Sigmoid colon (tissue), 7 donors: ENCODE measurements at places on chromosomes 2 and 18. TPM values are rescaled to one million over a fixed set of nuclear protein-coding genes. Genes with fewer than 3 reads are reported as not detected.

DNA sequence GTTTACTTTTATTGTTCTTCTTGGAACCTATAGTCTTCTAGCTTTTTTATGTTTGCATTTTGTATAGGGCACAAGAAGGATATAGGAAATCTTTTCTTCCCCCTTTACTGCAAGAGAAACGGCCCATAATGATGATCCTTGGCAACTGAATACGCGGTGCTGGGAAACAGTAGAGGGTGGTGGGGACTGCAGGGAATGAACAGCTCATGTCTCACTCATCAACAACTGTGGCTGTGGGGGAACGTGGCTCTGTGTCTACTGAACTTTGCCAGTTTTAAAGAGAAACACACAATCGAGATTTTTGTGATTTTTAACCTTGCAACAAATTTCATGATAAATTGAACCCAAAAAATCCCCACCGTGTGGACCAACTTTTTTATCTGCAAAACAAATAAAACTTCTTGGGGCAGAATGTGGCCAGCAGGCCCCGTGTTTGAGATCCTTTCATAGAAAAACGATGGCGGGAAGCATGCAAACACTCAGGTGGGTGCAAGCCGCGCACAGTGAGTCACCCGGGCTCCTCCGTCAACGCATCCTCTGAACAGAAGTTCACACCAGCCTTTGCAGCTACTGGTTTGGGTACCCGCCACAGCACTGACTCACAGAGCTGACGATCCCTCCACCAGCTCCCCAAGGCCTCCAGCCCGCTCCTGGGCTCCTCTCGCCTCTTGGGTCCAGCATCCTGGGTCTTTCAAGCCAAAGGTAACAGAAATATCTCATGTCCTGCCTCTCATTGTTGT is 149.3 kb downstream of the COL6A3 start:
- peak; percentile 63 for DNase-seq
- H3K36me3 ChIP-seq: no peaks in the 10 kb centered on the region
- H3K27me3 ChIP-seq: no peaks in the 10 kb centered on the region
- peaks cover 9% of the 10 kb centered on the region for H3K4me1 ChIP-seq
- no peak overlapping the region for H3K4me3 ChIP-seq

- no peak overlapping the region for H3K4me3 ChIP-seq
- no peak for DNase-seq
- H3K27ac ChIP-seq: no peak overlapping the region
- no peaks in the 10 kb centered on the region for H3K27me3 ChIP-seq
- no peaks in the 10 kb centered on the region for H3K4me1 ChIP-seq
Observed at GRCh38 chr2:238561230-238561629, 134.5 kb downstream of the ASB1 start.

- no peaks in the 10 kb centered on the region for H3K36me3 ChIP-seq
- no peak for DNase-seq
- no peak overlapping the region for H3K4me3 ChIP-seq
- H3K4me1 ChIP-seq: peaks cover 100% of the 10 kb centered on the region
Observed at GRCh38 chr2:60535685-60536312, 17.7 kb downstream of the BCL11A start.

- H3K27me3 ChIP-seq: no peaks in the 10 kb centered on the region
- no peak overlapping the region for H3K4me3 ChIP-seq
- no peak overlapping the region for H3K27ac ChIP-seq
- H3K4me1 ChIP-seq: no peaks in the 10 kb centered on the region
- H3K36me3 ChIP-seq: no peaks in the 10 kb centered on the region
Observed at GRCh38 chr2:144256996-144257707, 262.8 kb downstream of the ZEB2 start.

Gene IL36G
- not detected for total RNA-seq

Gene AQP12B
- not detected for total RNA-seq

Gene C2orf72
- total RNA-seq: not detected

GRCh38 chr18:59428018-59428417 is 69.0 kb upstream of the LMAN1 start:
- no peak overlapping the region for H3K27ac ChIP-seq
- no peak overlapping the region for H3K4me3 ChIP-seq
- no peaks in the 10 kb centered on the region for H3K4me1 ChIP-seq
- no peak for DNase-seq

DNA sequence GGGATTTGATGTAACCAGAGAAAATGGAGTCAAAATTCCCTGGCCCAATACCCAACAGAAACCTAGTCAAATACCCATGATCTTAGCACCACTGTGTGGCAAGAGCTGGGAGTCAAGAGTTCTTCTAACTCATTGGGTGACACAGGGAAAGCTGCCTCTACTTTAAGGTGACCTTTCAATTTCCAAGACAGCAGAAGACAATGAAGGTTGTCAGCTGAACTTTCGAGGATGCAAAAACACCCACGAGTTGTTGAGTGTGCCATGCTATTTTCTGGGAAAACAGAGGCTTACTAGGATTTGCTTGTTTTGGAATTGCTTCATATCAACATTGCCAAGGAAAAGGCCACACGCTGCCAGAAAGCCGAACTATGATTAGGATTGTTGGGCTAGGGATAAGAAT is 61.6 kb upstream of the CYRIA start:
- H3K27me3 ChIP-seq: no peaks in the 10 kb centered on the region
- DNase-seq: no peak
- no peak overlapping the region for H3K4me3 ChIP-seq
- no peaks in the 10 kb centered on the region for H3K4me1 ChIP-seq

- H3K27ac ChIP-seq: no peak overlapping the region
- no peaks in the 10 kb centered on the region for H3K27me3 ChIP-seq
- H3K36me3 ChIP-seq: no peaks in the 10 kb centered on the region
- DNase-seq: no peak
Observed at GRCh38 chr2:179686718-179687342, 174.6 kb downstream of the ZNF385B start.

- H3K36me3 ChIP-seq: no peaks in the 10 kb centered on the region
- H3K4me1 ChIP-seq: no peaks in the 10 kb centered on the region
- H3K4me3 ChIP-seq: no peak overlapping the region
- no peaks in the 10 kb centered on the region for H3K27me3 ChIP-seq
- DNase-seq: no peak
Observed at GRCh38 chr2:42639340-42640077, 71.1 kb downstream of the MTA3 start.

DNA sequence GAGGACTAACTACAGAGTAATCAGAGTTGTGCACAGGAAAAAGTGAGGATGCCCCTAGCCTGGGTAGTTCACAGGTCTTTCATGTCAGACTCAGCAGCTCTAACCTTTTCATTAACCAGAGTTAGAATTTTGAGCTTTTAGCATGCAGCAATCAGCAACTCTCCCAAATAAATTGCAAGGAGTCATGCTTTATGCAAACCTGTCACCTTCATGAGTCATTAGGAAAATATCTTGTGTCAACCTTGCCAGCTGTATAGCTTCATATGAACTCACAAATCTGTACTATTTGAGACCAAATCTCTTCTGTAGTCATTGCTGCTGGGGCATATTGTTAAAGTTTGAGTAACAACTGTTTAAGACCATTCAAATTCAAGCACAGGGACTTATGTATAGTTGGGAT is 382.3 kb upstream of the NT5C1B start:
- no peak overlapping the region for H3K4me3 ChIP-seq
- no peaks in the 10 kb centered on the region for H3K27me3 ChIP-seq
- no peak for DNase-seq
- H3K36me3 ChIP-seq: no peaks in the 10 kb centered on the region

GRCh38 chr2:238861013-238861730 is 13.3 kb downstream of the TWIST2 start:
- H3K4me3 ChIP-seq: no peak overlapping the region
- no peaks in the 10 kb centered on the region for H3K27me3 ChIP-seq
- H3K27ac ChIP-seq: peak overlapping the region; percentile 1
- DNase-seq: no peak
- H3K4me1 ChIP-seq: peaks cover 60% of the 10 kb centered on the region
- H3K36me3 ChIP-seq: no peaks in the 10 kb centered on the region

- H3K4me1 ChIP-seq: no peaks in the 10 kb centered on the region
- H3K36me3 ChIP-seq: no peaks in the 10 kb centered on the region
- no peak overlapping the region for H3K4me3 ChIP-seq
- H3K27ac ChIP-seq: no peak overlapping the region
- no peaks in the 10 kb centered on the region for H3K27me3 ChIP-seq
Observed at GRCh38 chr18:76602191-76602590, 107.1 kb upstream of the ZNF516 start.

DNA sequence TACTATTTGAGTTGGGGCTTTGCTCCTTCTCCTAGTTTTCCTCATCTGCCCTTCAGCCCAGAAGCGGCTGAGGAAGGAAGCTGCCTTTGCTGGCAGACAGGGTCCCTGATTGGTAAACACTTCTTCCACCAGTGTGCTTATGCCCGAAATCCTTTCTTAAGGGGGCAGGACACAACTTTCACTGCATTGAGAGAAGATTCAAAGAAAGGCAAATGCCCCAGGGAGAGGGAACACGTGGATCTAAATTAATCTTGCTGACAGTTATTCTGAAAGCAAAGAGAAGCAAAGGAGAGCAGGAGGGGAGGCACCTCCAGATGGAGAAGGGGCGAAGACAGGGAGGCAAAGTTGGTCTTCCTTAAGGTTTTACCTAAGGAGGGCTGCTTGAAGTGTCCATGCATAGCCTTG is 92.1 kb upstream of the EFEMP1 start:
- H3K4me3 ChIP-seq: no peak overlapping the region
- H3K4me1 ChIP-seq: no peaks in the 10 kb centered on the region
- DNase-seq: no peak
- H3K27ac ChIP-seq: no peak overlapping the region
- no peaks in the 10 kb centered on the region for H3K36me3 ChIP-seq

DNA sequence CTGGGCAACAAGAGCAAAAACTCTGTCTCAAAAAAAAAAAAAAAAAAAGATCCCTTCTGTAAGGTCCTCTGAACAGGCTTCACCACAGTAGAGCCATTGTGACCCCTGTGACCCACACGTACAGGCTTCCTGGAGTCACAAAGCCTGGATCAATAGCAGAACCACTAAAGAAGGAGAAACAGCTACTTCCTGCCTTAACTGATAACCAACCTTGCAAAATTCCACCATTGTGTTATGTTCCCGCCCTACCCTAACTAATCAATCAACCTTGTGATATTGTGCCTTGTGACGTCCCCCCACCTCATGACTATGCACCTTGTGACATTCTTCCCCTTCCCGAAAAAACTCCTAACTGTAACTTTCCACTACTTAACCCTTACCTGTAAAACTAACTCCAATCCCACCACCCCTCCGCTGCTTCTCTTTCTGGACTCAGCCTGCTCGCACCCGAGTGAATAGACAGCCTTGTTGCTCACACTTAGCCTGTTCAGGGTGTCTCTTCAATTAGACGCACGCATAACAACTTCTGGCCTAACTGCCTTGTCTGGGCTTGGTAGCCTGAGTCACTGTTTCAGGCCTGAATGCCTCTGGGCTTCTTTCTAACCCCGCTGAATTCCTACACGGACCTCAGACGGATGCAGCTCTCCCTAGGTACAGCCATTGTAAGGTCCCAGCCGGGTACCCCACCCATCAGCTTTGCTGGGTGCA is 13.9 kb downstream of the SCYGR8 start:
- DNase-seq: no peak
- no peaks in the 10 kb centered on the region for H3K4me1 ChIP-seq
- H3K36me3 ChIP-seq: no peaks in the 10 kb centered on the region
- no peak overlapping the region for H3K4me3 ChIP-seq

Gene SPDYA
- 0.95 TPM for total RNA-seq

Gene SDC1
- total RNA-seq: 0.36 TPM

GRCh38 chr2:236745420-236746210 is 176.0 kb downstream of the ACKR3 start:
- H3K4me1 ChIP-seq: no peaks in the 10 kb centered on the region
- no peak overlapping the region for H3K27ac ChIP-seq
- no peaks in the 10 kb centered on the region for H3K36me3 ChIP-seq
- no peak overlapping the region for H3K4me3 ChIP-seq
- DNase-seq: no peak

Gene TSPYL6
- total RNA-seq: not detected

DNA sequence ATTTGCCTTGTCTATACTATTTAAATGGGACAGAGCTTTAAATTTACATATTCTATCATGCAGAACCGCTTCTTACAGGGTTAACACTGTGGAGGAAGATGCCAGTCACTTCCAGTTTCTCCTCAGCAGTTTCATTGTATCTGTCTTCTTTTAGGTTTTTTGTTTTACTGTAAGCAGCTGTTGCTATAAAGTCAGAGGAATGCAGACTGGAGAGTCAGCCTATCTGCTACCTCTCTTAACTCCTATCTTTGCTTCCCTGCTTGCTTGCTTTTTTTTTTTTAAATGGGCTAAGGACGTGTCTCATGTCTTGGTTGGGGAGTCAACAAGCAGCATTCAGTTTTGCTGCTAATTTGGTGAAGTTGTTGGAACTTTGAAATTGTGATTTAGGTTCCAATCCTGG is 8.9 kb downstream of the EPC2 start:
- no peaks in the 10 kb centered on the region for H3K36me3 ChIP-seq
- no peaks in the 10 kb centered on the region for H3K27me3 ChIP-seq
- no peak for DNase-seq
- H3K4me1 ChIP-seq: no peaks in the 10 kb centered on the region
- no peak overlapping the region for H3K27ac ChIP-seq

DNA sequence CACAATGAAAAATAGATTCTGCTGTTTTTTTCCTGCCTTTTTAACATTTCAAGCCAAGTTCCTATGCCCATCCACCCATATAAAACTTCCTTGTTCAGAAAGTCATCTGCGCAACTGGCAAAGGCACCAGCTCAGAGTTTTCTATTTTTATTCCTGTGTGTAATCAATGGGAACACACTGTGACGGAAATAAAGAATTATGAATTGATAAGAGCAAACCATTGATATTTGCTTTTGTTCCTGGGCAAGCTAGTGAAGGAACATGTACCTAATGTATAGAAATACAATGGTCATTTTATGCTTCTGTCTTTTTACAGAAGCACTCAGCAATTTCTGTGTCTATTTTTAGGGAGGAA is 30.8 kb upstream of the AAK1 start:
- no peak for DNase-seq
- no peak overlapping the region for H3K4me3 ChIP-seq
- no peaks in the 10 kb centered on the region for H3K27me3 ChIP-seq
- H3K27ac ChIP-seq: peak overlapping the region; percentile 39
- H3K4me1 ChIP-seq: no peaks in the 10 kb centered on the region

- H3K4me3 ChIP-seq: no peak overlapping the region
- DNase-seq: no peak
- no peaks in the 10 kb centered on the region for H3K27me3 ChIP-seq
- H3K4me1 ChIP-seq: no peaks in the 10 kb centered on the region
- H3K36me3 ChIP-seq: no peaks in the 10 kb centered on the region
Observed at GRCh38 chr2:177633111-177633510, 240.5 kb downstream of the AGPS start.

- no peaks in the 10 kb centered on the region for H3K4me1 ChIP-seq
- H3K4me3 ChIP-seq: no peak overlapping the region
- no peaks in the 10 kb centered on the region for H3K36me3 ChIP-seq
- H3K27ac ChIP-seq: no peak overlapping the region
Observed at GRCh38 chr2:165810418-165810817, 16.4 kb upstream of the GALNT3 start.
